Activated CD4-positive, alpha-beta memory T cell treated with anti-CD3 and anti-CD28 coated beads for 36 hours (primary cell): ENCODE measurements at places on chromosomes 16 and 17. TPM values are rescaled to one million over a fixed set of nuclear protein-coding genes. Genes with fewer than 3 reads are reported as not detected.

GRCh38 chr16:69423189-69423588, 1.2 kb upstream of the CYB5B start:
- DNase-seq: no peak

CSH1 gene
- not detected for total RNA-seq

- DNase-seq: no peak
Measured at GRCh38 chr17:64694207-64694606, 32.1 kb upstream of the SMURF2 start.

- DNase-seq: no peak
Measured at GRCh38 chr17:77449373-77449907, 308.7 kb downstream of the SEC14L1 start.

DNA sequence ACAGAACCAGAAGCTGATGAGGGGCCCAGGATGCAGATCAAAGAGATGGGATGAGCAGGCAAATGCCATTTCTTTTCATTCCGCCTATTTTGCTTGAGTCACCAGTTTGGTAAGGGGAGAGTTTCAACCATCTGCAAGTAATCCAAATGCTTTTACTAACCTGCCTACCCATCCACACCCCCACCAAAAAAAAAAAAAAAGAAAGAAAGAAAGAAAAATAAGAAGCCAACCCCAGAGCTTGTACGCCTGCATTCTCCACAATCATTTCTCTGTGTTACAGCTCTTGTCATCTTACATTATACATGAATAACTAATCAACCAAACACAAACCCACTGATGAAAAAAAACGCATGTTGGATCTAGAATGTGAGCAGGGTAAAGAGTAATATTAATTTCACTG, 15.7 kb upstream of the MSI2 start:
- no peak for DNase-seq

AKTIP gene
- 25.6 TPM for total RNA-seq

TMEM114 gene
- not detected for total RNA-seq

CLN3 gene
- 17.4 TPM for total RNA-seq

NT5M gene
- total RNA-seq: 9.3 TPM

TRAPPC2L gene
- total RNA-seq: 71.5 TPM

DNA sequence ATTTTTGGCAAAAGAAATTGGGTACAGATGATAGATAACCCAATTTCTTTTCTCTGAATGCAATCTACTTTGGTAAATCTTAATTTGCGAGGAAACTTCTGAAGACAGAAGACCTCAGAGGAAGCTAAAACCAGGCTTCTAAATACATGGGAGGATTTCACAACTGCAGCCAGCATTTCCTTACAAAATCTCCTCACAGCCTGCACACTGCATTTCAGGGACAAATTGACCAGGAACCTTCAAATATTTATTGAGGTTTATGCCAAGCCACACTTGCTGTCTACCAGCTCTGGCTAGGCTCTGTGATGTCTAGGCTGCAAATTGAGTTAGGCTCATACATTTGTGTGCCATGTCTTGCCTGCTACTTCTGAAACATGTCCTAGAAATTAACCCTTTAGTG, 167.3 kb upstream of the CDH5 start:
- DNase-seq: no peak

GRCh38 chr16:27775254-27775653, 225.3 kb downstream of the KATNIP start:
- DNase-seq: no peak

DNA sequence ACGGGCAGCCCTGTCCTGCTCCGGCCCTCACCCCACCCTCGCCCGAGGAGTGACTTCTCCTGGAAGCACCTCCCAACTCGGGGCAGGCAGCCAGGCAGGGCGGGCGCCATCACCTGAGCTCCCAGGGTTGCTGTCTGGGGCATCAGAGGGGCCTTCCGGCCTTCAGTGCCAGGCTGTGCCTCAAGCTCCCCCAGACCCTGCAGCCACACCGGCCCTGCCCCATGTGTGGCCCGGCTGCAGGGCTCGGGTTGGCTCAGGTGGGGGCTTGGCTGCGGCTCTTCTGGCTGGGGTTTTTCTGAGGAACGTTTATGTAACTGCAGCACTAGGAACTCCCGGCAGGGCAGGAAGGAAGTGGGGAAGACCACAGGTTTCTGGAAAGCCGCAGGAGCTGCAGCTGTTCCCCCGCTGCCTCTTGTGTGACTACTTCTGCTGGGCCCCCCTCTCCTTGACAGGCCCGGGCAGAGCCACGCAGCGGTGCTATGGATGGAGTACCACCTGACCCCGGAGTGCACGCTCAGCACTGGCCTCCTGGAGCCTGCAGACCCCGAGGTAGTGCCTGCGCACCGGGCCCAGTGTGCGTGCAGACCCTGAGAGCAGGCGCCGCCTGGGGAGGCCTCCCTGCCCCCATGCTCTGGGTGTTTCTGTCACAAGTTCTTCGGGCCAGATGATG, 45.6 kb downstream of the PRMT7 start:
- peak; percentile 85 for DNase-seq

CYLD gene
- 135 TPM for total RNA-seq

GRCh38 chr16:89120281-89120680, 26.6 kb downstream of the ACSF3 start:
- no peak for DNase-seq

GRCh38 chr16:82992786-82993185, 366.0 kb downstream of the CDH13 start:
- DNase-seq: no peak

DNA sequence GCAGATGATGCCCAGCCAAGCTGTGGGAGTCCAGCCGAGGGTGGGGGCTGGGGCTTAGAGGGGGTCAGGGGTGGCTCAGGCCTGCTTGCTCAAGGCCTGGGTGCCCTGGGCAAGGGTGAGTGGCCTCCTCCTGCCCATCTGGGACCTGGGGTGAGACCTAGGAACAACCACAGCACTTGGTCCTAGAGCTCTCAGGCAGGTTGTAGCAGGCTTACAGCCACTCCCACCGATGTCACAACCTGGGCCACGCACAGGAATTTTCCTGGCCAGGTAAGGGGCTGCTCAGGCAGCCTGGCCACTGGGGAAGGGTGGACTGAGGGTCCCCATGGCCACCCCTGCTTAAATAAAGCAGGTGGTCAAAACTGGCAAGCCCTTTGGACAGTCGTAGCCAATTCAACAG, 6.3 kb upstream of the SREBF1 start:
- no peak for DNase-seq

MYH11 gene
- total RNA-seq: 0.07 TPM
